ENCODE measurements at places on chromosomes 4 and X.

DNA sequence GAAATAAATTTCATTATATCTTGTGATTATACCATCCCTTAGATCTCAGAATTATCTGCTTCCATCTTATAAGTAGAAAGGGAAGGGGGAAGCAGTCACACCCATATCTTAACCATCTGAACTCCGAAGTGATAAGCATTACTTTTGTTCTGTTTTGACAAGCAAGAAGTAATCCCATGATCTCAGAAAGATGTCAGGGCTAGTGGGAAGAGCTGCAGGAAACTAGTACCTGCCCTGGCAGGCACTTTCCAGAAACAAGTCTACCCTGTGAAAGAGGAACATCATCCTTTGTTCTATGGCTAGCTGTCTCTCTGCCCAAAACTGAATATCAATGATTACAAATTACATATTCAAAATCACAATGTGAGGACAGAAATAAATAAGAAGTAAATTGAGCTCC, 244.4 kb downstream of the SPOCK3 start:
- no peak for DNase-seq

DNA sequence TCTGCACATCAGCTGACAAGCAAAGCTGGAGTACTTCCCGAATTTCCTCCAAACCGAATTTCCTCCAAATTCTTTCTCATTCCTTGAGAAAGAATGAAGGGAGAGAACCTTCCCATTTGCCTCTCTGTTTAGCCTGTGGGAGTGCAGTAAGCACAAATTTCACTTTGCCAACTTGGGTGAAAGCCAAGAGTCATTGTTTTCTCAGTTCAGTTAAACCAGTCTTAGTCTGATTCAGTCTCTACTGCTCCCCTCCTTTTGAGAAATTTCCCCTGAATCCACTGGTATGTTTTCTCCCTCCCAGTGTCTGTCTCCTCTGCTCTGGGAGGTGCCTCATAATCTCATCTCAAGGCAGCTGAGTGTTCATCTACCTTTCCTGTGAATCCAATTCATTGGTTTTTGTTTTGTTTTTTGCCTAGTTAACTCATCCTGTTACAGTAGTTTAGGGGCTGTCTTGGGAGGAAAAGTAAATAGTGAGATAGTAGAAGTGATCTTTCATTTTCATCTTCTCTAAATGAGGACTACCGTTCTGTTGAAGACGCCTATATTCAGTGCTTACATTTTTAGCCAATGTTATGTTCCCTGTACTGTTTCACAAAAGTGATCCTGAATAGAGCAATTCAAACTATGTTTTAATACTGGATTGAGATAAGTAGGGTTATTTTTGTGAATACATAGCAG, 49.0 kb downstream of the SYTL5 start:
- DNase-seq: no peak

DNA sequence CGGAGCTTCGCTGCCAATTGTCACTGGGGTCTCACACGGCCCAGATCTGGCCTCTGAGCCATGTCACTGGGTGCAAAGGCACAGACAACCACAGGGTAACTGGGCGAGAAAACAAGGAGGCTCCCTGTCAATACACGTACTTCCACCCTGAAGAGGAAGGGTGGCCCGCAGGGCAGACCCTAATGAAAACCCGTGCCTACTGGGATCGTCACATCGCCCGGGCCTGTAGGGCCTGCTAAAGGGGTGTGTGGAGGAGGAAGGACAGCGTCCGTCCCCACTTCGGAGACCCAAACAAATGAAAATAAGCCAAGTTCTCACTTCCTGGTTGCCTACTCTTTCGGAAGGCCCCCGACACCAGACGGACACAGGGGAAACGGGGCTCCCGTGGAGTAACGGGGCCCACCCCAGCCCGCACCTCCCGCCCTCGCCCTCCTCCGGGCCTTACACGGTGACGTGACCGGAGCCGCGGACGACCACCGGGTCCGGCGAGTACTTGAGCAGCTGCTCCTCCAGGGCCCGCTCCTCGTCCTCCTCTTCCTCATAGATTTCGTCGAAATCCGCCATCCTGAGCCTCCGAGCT, 578 bp downstream of the CHIC2 start:
- DNase-seq: peak; percentile 38

GRCh38 chrX:44980403-44980802, 107.4 kb downstream of the KDM6A start:
- no peak for DNase-seq

GRCh38 chr4:152572417-152573086, 36.7 kb upstream of the FBXW7 start:
- DNase-seq: no peak

- DNase-seq: no peak
Measured at GRCh38 chrX:39260965-39261364, 459.7 kb downstream of the MID1IP1 start.

GRCh38 chr4:577499-578450, 1.7 kb upstream of the TMEM271 start:
- no peak for DNase-seq

DNA sequence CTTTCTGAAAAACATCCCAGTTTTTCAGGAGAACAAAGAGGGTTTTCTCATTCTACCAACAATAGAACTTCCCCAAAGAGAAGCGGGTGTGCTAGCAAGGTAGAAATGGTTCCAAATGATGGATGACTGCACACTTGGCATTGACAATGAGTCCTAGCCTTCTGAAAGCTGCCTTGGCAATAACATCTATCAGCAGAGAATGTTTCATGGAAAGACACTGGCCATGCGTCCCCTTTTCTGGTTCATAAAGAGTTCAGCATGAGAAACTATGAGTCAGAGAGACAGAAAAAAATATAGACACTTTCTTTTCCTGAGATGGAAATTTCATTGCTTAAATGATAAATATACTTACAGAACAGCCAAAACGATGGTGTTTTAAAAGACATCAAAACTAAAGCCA, 236.9 kb upstream of the PRKX start:
- DNase-seq: no peak

GRCh38 chr4:138196153-138196552, 46.0 kb downstream of the SLC7A11 start:
- DNase-seq: no peak

GRCh38 chr4:159401226-159401712, 298.4 kb downstream of the RAPGEF2 start:
- DNase-seq: no peak

DNA sequence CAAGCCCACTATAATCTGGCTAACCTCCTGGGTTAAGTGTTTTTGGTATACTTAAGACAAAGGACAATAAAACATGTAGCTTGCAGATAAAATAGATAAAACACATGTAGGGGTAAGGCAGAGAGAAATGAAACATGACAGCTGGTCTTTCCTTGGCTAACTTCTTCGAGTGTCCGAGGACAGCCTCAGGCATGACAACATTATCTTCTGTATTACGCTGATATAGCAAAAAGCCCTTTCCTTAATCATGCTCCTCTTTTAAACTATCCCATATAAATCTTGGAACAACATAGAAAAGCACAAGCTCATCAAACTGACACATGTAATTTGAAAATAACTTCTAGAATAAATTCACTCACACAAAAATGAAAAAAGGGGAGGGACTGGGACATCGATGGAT, 91.1 kb downstream of the SEL1L3 start:
- no peak for DNase-seq

DNA sequence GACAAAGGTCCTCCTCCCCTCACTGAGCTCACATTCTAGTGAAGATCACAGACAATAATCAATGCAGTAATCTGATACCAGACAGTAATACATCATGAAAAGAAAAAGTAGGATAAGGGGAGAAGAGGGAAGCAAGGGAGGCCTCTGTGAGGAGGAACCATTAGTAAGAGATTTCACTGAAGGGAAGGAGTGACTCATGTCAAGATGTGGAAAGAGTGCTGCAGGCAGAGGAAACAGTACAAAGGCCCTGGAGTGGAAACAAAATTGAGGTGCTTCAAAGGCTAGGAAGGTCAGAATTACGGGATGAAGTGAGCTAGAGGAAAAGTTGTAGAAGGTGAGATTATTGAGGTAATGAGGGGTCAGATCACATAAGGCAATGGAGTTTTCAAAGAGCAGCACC, 38.1 kb downstream of the LAMTOR3 start:
- no peak for DNase-seq

GRCh38 chr4:41795796-41796385, 47.4 kb upstream of the PHOX2B start:
- DNase-seq: no peak

GRCh38 chr4:144442713-144443112, 203.2 kb upstream of the HHIP start:
- no peak for DNase-seq

DNA sequence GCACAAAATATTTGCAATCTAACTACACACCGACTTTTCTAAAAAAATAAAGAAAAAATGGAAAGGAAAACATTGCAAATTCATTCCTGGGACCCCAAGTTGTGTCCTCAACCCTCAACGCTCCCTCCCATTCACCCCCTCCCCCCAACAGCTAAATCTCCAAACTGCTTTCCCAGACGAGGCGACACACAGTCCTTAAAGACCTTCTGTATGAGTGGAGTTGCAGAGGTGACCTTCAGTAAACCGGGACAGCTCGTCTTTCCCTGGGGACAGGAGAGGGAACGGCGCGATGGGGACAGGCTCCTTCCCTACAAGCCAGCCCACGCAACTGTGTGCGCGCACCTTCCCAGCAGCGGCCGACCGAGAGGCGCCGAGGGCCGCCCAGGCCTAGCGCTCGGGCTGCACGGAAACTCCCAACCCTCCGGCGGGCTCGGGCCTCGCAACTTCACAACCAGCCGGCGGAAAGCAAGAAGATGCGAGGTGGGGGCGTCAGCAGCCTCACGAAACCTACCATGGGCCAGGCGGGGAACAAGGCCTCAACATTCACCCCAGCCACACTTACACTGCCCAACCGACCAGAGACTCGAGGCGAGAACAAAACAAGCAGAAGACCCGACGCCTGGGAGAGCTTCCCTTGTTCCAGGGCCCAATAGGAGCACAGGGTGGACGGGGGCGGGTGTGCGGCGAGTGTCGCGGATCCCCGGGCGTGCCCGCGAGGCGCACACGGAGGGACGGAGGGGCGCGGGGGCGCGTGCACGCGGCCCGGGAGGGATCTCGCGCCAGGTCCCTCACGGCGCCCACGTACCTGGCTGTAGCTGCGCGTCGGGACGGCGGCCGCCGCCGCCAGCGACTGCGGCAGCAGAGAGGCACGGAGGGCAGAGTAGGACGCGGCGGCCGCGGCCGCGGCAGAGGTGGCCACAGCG, 763 bp downstream of the GRSF1 start:
- peak; percentile 61 for DNase-seq

DNA sequence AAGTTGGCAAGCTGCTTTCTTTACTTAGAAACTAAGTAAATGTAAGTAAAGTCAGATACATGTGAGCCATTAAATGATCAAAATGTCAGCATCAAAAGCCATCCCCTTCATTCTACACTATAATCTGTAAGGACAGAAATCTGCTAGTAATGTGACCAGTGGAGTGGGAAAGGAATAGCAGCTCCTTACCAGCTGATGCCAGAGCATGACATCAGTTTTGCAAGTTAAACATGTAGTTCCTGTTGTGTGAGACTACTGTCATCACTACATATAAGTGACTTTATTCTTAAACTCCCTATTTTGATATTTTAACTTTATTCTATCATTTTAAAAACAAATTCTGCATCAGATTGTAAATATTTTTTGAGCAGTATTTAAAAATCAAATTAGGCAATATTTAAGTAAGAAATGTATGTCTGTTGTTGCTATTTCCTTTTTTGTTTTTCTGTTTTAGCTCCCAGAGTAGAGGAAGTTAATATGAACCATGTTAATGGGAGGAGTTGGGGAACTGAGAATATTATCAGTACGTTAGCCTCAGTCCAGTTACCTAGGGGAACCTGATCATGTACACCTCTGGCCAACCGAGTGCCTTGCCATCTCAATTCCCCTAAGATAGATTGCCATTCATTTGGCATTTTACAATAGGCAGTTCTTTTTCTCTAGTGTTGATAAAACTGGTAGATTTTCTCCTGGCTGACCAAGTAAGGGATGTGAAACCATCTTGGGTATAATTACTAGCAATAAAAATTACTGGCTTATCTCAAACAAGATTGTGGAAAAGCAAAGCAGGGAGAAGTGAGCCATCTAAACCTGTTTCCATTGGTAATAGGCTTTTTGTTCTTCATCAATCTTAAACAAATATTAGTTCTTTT, 34.7 kb downstream of the CCNI start:
- DNase-seq: no peak

GRCh38 chr4:40688446-40689095, 58.9 kb upstream of the RBM47 start:
- no peak for DNase-seq

- DNase-seq: no peak
Measured at GRCh38 chr4:128277856-128278255, 9.8 kb downstream of the PGRMC2 start.

DNA sequence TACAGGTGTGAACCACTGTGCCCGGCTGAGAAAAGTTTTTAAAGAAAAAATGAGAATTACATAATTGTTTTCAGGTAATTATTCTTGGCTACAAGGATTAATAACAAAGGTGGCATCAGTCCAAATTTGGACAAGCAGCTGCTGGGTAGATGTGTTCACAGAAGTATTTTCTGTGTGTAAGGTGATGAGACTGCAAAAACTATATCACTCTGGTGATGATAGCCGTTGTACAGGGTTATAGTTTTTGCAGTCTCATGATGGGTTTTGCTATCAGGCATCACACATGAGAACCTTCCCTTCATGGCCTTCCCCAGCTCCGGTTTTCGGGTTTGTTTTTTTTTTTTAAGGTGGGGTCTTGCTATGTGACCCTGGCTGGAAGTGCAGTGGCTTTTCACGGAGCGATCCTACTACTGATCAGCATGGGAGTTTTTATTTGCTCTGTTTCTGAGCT, 5.1 kb upstream of the SLC10A3 start:
- no peak for DNase-seq

DNA sequence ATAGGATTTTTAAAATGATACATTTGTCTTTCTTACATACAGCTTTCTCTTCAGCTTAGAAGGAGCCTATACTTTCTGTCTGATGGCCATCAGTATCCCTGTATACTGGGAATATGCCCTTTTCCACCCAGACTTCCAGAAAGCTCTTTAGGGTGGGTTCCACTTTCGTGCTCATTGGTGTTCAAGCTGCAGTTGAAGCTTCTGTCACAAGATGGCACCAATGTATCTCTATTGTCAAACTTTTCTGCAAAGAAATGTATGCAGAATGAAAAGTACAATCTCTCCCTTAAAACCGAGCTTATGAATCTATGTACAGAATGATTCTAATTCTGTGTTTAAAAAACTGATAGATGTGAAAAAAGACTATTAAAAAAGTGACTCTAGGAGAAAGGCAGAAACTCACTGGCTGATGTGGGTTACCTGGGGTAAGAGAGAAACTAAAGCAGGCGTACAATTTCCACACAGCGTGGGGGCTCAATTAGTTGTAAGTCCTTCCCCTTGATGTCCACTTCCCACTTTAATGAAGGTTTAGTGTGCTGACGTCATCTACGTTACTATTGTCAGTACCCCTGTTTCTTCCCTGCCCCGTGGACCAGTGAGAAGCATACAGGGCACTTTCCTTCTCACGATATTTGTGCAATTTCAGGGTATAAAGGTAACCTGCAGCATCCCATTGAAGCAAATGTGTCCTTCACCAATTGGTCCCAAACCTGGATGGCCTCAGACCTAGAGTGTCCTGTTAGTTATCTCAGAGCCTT, 57.3 kb upstream of the TCEAL2 start:
- no peak for DNase-seq

GRCh38 chr4:29636961-29637360, 1083.2 kb upstream of the PCDH7 start:
- DNase-seq: no peak

- DNase-seq: no peak
Measured at GRCh38 chrX:71450433-71451106, 82.3 kb upstream of the OGT start.
